ENCODE measurements at places on chromosomes 1 and 21.

DNA sequence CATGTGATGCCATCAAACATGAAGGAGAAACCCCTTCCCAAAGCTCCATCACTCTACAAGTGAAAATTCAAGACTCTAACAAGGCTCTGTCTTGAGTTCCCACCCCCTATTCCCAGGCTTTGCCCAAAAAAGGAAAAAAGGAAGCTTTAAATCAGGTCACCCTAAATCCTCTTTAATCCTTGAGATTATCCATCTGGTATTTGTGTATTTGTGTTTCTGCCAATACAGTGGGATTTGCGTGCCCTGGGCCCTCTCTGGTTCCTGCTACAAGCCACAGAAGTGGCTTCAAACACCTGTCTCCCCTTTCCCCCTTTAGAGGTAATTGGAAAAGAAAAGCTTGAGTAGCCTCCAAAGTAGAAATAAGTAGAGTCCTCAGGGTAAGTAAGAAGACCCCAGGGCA, 120.4 kb downstream of the EDEM3 start:
- no peak for DNase-seq

- DNase-seq = no peak
These were observed 11.8 kb upstream of the SCAF4 start for GRCh38 chr21:31743712-31744111.

DNA sequence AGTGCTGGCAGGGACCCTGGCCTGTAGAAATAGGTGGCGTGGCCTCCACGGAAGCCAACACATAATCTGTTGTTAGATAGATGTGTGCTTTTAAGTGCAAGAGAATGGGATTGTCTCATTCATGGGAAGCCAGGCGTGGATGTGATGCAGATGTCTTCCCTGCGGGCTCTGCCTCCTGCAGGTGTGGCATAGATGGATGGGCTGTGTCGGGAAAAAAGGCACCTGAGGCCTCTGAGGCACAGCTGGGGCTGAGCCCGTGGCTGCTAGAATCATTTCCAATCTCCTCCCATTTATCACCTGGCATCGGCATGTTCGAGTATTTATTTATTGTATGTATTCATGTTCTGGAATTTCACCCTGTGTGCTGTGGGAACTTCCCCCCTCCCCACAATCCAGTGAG, 353.4 kb upstream of the AJAP1 start:
- no peak for DNase-seq

DNA sequence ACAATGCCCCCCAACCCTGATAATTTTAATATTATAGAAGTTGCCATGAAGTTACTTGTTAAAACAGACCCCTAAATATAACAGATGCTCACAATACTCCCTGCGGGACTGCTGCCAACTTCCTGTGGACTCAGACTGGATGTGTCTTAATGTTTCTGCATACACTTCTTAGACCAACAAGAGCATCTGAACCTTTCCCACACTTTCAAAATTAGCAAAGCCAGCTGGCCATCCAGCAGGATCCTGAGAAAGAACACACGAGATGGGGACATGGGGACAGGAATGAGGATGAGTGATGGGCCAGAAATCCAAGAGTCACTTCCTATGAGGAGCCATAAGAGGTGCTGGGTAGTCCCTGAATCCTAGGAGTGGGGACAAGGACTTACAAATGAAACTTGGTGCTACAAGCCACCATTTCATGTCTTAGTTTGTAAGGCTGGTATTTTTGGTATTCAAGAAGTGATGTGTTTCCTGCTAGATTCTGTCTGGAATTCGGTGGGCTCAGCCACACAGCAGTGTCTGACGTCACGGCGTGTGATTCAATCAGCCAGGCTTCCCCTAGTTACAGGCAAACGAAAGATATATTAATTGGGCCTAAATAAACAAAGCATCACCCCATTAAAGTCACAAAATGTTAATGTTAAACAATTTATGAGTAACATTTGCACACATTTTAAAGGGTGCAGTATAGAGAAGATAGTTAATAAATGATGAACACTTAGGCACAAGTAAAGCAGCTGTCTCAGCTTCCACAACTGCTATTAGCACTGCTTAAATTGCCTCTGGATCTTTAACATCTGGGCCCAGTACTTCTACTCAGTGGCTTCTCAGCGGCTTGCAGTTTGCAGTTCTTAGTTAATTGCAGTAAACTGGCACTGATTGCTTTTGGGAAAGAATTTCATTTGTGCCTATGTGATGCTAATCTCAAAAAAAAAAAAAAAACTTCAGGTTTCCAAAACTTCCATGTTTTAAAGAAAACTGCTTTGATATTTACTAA, 41.2 kb upstream of the RGS8 start:
- no peak for DNase-seq

- DNase-seq = no peak
These were observed 120.4 kb upstream of the C1orf174 start for GRCh38 chr1:4020449-4020848.
